ENCODE measurements at places on chromosomes 2 and 18.

DNA sequence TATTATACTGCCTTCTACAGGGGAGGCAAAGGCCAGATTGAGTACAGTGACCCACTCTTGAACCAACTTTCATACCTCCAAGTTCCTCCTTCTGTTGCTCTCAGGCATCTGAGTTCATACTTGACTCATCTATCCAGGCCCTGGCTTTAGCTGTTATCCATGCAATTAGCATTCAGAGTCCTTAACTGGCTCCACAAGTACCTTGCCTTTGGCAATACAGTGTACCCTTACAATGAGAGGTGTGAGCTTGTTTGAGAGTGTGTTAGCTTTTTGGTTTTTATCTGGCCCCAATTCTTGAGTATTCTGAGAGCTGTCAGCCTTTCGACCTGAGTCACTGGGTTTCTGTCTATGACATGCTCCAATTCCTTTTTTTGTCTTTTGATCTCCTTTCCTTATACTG lies 60.2 kb downstream of the EHD3 start:
- DNase-seq = no peak

DNA sequence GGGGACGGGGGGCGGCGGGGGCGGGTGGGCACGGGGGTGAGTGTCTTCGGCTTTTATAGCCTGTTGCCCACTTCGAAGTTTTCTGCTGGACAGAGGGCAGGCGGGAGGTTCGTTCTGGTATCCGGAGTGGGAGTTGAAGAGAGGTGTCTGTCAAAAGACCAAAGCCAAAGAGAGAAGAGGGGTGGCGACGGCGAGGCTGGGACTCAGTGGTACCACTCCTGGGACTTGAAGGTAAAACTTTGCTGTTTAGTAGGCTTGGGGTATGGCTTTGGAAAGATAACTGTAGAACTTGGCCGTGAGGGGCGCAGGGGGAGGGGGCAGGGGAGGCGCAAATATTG lies 215.8 kb upstream of the DTNA start:
- no peak for DNase-seq

DNA sequence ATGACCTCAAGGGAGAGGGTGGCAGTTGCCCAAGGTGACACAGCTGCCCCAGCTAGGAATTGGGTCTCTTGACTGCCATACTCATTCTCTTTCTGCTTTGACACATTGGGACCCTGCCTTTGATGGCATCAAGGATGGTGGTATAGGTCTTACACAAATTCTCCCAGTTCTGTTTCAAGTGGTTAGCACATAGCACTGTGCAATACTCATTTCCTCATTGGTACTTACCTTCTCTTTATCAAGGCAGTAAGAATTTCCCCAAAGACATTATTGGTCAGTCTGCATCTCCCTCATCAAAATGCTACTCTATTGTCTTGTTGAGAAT lies 35.9 kb upstream of the CCDC93 start:
- DNase-seq = no peak

DNA sequence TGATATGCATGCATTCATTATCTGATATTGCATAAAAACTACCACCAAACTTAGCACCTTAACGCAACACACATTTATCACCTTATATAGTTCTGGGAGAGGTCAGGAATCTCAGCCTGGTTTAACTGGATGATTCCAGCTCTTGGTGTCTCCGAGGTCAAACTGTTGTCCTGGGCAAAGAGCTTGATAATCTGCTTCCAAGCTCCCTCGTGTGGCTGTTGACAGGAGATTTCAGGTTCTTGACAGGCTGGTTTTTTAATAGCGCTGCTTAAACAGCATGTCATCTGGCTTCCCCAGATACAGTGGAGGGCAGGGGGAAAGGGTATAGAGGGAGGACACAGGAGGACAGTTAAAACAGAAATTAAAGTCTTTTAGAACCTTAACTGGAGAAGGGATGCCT lies 785.0 kb downstream of the CNTNAP5 start:
- DNase-seq = no peak

Measured in stimulated activated CD8-positive, alpha-beta memory T cell treated with anti-CD3 and anti-CD28 coated beads, Interleukin-2, amount 100 ng/mL, for 1 hour (primary cell).